ENCODE measurements at places on chromosomes 2 and 18. TPM values are rescaled to one million over a fixed set of nuclear protein-coding genes. Genes with fewer than 3 reads are reported as not detected.

DNA sequence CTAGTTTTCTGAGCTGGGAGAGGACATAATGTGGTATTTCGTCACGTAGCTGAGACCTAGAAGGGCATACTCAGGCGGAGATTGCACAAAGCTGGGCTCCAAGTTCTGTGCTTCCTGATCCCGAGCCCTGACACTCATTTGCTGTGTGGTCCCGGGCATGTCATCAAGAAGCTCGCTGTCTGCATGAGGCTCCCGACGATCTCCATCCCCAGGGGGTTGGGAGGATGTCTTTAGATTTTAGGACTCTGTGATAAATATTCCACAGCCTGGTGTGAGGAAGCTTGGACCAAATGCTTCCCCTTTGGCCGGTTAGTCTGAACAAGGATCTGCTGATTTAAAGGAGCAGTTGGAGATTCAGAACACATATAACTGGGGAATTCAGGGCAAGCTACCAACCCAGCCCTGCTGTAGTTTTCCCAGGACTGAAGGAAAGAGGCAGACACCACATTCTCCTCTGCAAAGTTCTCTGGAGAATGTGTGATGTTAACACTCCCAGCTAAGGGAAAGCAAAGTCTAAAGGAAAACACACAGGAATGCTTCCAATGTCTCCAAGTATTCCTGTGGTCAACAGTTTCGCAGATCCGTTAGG is 2.3 kb downstream of the KCNE4 start:
- no peak overlapping the region for H3K4me3 ChIP-seq
- peaks cover 56% of the 10 kb centered on the region for H3K27me3 ChIP-seq
- H3K4me1 ChIP-seq: no peaks in the 10 kb centered on the region

Gene FAM161A
- polyA plus RNA-seq: 1.8 TPM

DNA sequence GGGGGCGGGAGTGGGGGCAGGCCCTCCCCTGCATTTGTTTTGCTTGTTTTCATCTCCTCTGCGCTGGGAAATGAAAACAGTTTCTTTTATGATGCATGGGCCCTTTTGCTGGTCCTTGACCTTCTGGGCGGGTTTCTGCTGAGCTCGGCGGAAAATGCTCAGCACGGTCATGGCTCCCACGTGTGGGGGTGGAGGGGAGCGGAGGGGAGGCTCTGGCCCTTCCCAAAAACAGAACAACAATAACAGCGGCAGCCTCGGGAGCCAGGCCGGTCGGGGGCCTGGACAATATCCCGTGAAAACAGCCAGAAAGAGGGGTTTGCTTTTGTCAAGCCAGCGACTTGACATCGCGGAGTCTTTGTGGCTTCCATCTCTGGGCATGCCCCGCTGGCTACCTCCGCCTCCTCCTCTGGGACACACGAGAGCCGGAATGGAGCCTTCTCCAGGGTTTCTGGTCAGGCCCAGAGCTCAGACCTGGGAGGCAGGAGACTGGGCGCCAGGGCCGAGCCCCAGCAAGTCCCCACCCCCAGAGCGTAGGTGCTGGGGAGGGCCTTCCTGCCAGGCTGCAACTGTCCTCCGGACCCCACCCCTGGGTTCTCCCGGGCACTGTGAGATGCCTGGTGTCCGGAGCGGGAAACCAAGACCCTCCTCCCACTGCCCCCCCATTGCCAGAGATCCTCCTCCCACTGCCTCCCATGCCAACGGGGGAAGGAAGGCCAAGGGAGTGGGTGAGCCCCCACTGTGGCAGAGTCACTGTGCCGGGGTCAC is 35.9 kb upstream of the SNED1 start:
- H3K36me3 ChIP-seq: no peaks in the 10 kb centered on the region
- no peak overlapping the region for H3K27ac ChIP-seq
- DNase-seq: no peak
- H3K4me3 ChIP-seq: no peak overlapping the region
- no peaks in the 10 kb centered on the region for H3K4me1 ChIP-seq

DNA sequence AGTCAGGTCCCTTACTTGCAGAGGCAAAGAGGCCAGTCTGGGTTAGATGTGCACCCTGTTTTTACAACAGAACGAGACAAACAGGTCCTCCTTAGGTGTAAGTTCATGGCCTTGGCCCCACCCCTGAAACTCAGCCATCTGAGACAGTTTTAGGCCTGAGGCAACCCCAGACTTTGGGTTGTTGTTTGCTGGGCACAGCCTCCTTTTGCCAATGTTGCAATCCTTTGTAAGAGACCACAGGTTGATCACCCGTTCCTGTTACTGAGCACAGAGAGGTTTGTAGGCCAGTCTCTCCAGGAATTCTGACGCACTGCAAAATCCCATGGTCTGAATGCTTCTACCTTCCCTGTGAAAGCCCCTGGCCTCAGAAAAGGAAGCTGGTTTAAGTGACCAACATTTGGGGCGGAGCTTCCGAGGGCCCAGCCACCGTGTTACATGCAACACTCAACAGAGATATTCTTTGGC is 15.5 kb upstream of the IL1RN start:
- no peaks in the 10 kb centered on the region for H3K36me3 ChIP-seq
- no peaks in the 10 kb centered on the region for H3K4me1 ChIP-seq
- H3K4me3 ChIP-seq: no peak overlapping the region

DNA sequence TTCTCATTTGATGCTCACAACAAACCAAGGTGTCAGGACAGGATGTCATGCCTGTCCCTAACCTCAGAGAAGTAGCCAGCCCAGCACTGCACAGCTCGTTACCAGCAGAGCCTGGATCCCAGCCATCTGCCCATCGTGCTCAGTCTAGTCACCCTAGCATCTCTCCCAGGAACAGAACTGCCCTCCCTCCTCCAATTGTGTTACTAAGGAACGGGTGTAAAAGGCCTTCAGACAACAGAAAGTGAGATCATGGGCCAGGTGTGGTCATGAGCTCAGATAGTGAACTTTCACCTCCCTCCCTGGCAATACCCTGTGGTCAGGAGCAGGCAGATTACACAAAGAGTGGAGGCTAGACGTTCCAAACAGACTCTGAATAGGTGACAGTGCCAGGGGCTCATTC is 111.8 kb upstream of the PPP1CB start:
- DNase-seq: no peak
- H3K36me3 ChIP-seq: no peaks in the 10 kb centered on the region
- no peaks in the 10 kb centered on the region for H3K27me3 ChIP-seq
- H3K4me1 ChIP-seq: peaks cover 17% of the 10 kb centered on the region
- H3K27ac ChIP-seq: no peak overlapping the region

GRCh38 chr2:210392469-210392881 is 77.5 kb upstream of the MYL1 start:
- H3K27ac ChIP-seq: no peak overlapping the region
- no peak for DNase-seq
- H3K27me3 ChIP-seq: peaks cover 4% of the 10 kb centered on the region
- no peaks in the 10 kb centered on the region for H3K36me3 ChIP-seq
- no peak overlapping the region for H3K4me3 ChIP-seq

DNA sequence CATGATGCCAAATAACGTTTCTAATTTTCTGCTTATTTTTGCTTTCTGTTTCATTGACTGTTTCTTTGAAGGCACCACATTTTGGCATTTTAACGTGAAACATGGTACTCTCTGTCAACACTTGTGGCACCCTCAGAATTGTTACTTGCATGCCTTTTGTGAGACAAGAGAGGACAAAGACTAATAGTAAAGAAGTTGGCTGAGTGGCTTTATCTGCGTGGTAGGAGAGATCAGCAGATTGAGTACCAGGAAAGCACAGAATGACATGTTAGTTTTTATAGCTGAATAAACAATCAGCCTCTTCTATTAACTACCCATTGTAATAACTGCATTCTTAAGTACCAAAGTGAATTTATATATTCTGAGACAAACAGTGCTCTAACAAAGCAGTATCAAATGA is 8.6 kb downstream of the ZNF638 start:
- H3K4me1 ChIP-seq: peaks cover 59% of the 10 kb centered on the region
- no peaks in the 10 kb centered on the region for H3K27me3 ChIP-seq
- no peaks in the 10 kb centered on the region for H3K36me3 ChIP-seq
- no peak overlapping the region for H3K4me3 ChIP-seq

Gene EVX2
- not detected for polyA plus RNA-seq

Gene EHD3
- polyA plus RNA-seq: 2.0 TPM

Gene LONRF2
- not detected for polyA plus RNA-seq

DNA sequence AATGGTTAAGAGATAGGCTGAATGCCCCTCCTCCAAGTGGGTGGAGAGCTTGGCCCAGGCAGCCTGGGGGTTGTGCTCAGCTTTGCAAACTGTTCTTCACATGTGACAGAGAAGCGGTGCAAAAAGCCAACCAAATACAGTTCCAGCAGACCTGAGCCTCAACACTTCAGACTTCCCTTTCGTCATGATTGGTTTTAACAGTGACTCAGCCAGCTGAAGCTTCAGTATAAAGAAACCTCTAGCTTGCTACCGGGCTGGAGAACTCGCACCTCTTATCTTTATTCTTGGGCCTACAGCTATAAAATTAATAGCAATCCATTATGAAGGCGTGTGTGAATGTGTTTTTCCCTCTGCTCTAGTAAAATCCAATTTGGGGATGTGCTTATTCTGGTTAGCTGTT is 20.0 kb downstream of the SETBP1 start:
- no peaks in the 10 kb centered on the region for H3K36me3 ChIP-seq
- peaks cover 4% of the 10 kb centered on the region for H3K27me3 ChIP-seq
- peaks cover 5% of the 10 kb centered on the region for H3K4me1 ChIP-seq
- H3K4me3 ChIP-seq: no peak overlapping the region
- no peak overlapping the region for H3K27ac ChIP-seq
- no peak for DNase-seq

DNA sequence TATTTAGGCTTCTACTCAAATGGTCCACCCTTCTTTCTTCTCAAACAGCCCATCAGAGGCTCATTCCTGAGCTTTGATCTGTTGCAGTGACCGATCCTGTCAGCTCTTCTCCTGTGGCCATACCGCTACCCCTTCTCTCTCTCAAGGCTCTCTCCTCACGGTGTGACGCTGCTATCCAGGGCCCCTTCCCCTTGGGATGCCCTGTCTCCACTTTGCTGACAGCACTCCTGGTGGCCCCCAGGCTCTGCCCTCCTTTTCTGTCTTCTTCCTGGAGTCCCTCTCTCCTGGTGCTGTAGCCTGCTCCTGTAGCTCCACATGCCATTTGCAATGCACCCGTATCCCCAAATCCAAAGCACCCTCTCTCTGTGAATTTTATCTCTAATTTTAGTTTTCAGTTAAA is 45.4 kb upstream of the CTAGE1 start:
- H3K27me3 ChIP-seq: peaks cover 4% of the 10 kb centered on the region
- no peaks in the 10 kb centered on the region for H3K36me3 ChIP-seq
- no peaks in the 10 kb centered on the region for H3K4me1 ChIP-seq
- no peak for DNase-seq

Gene FBXO48
- 0.36 TPM for polyA plus RNA-seq

GRCh38 chr18:23618862-23619387 is 32.6 kb upstream of the NPC1 start:
- H3K27me3 ChIP-seq: peaks cover 29% of the 10 kb centered on the region
- H3K36me3 ChIP-seq: no peaks in the 10 kb centered on the region
- H3K27ac ChIP-seq: no peak overlapping the region
- DNase-seq: no peak

- H3K4me1 ChIP-seq: no peaks in the 10 kb centered on the region
- peaks cover 2% of the 10 kb centered on the region for H3K27me3 ChIP-seq
- no peak overlapping the region for H3K27ac ChIP-seq
- no peak for DNase-seq
- no peaks in the 10 kb centered on the region for H3K36me3 ChIP-seq
These were observed 25.0 kb downstream of the CYBRD1 start for GRCh38 chr2:171547256-171547655.

DNA sequence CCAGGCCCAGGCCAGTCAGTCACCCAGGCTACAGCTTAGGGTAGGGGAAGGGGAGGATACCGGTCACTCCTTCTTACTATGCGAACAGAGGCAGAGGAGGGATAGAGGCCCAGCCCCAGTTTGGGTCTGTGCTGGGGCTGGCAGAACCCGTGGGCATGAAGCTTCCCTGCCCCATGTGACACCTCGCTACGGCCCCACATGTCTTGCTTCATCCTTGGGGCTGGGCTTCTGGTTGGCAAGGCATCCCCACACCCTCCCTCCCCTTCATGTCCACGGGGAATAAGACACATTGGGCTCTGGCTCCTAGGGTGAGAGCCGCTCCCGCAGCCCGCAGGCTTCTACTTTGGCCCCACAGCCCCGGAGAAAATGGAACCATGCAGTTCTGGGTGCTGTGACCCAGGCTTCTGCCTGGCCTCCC is 32.4 kb downstream of the HS1BP3 start:
- no peaks in the 10 kb centered on the region for H3K27me3 ChIP-seq
- DNase-seq: no peak
- no peaks in the 10 kb centered on the region for H3K4me1 ChIP-seq
- no peak overlapping the region for H3K27ac ChIP-seq
- H3K36me3 ChIP-seq: peaks cover 40% of the 10 kb centered on the region

Gene FOSL2
- polyA plus RNA-seq: 0.85 TPM

- no peak overlapping the region for H3K4me3 ChIP-seq
- peak overlapping the region; percentile 74 for H3K27ac ChIP-seq
- peaks cover 32% of the 10 kb centered on the region for H3K36me3 ChIP-seq
- no peak for DNase-seq
These were observed 20.0 kb downstream of the MALT1 start for GRCh38 chr18:58691256-58691655.

GRCh38 chr18:76363436-76364120 is 131.5 kb downstream of the ZNF516 start:
- H3K27ac ChIP-seq: no peak overlapping the region
- H3K27me3 ChIP-seq: no peaks in the 10 kb centered on the region
- H3K36me3 ChIP-seq: peaks cover 62% of the 10 kb centered on the region
- no peak overlapping the region for H3K4me3 ChIP-seq

DNA sequence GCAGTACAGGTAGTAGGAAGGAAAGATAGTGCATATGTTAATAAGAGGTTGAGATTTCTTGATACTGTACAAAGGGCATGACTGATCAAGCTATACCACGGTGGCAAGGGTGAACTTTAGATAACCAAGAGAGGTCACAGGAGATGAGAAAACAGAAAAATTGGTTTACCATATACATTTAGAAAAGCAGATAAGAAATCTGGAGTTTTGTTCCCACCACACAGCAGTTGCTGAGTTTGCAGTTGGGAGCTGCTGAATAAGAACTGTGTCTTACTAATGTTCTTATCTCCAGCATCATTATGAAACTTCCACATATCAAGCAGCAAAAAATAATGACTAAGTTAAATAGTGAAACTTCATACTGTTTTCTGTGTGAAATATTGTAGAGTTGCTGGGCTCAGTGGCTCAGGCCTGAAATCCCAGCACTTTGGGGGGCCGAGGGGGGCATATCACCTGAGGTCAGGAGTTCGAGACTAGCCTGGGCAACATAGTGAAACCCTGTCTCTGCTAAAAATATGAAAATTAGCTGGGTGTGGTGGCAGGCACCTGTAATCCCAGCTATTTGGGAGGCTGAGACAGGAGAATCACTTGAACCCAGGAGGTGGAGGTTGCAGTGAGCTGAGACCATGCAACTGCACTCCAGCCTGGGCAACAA is 12.0 kb upstream of the IMPACT start:
- no peaks in the 10 kb centered on the region for H3K4me1 ChIP-seq
- no peak overlapping the region for H3K4me3 ChIP-seq

GRCh38 chr18:48077291-48077690 is 146.8 kb upstream of the SMAD2 start:
- no peak for DNase-seq
- H3K27ac ChIP-seq: no peak overlapping the region
- no peak overlapping the region for H3K4me3 ChIP-seq
- H3K27me3 ChIP-seq: peaks cover 9% of the 10 kb centered on the region

Measured in naive thymus-derived CD8-positive, alpha-beta T cell (primary cell).